Adrenal gland (tissue), 19 donors: ENCODE measurements at places on chromosomes 6 and 20.

DNA sequence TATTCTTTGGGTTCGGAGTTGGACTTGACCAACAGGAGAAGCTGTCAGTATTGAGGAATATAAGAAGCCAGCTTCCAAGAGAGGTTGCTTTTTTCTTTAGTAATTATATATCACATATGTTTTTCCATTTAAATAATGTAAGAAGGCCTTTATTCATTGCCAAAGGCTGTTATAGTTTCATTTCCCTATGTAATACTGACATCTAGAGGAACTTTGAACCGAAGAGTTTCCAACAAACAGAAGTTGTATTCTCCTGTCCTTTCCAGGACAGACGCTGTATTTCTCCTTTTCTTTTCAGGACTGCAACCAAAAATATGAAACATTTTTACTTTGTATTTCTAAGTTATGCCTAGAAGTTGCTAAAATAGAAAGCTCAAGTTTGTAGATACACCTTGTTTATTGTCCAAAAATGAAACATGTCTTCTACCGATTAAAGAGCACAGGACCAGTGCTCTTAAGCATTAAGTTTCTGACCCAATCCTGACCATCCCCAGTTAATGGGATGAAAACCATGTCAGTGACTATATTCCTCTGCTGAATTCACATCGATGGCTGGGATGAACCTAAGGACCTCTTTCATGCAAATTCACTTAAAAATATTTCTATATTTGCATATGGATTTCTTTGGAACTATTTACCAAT is 55.1 kb downstream of the MYLK4 start:
- DNase-seq, result no peak

GRCh38 chr6:41262401-41262800 is 24.1 kb downstream of the TREM1 start:
- DNase-seq, result no peak

DNA sequence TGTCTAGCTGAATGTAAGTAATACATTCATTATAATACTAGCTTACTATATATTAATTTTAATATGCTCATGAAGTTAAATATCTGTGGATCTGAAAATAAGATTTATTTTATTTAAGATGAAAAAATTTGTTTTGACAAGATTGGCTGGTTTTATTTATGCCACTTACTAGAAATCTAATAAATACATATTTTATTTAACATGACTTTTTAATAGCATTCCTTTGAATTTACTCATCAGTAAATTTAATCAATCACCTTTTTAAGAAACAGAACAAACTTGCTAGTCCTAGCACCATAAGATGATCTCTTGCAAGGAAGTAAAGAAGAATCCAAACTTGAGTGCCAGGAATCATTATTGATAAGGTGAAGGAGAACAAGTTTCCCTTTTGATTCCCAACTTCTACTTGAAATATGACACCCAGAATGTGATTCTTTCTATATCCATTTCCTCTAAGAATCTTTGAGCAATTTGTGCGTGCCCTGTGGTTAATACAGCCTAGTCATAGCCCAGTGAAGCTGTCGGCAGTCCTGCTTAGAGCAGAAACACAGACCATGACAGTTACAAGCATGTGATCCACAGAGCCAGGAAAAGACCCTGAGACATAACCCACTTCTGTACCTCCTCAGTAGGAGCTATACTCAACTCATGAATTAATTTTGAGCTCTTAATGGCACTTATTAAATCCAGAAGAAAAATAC is 282.3 kb upstream of the QKI start:
- no peak for DNase-seq

DNA sequence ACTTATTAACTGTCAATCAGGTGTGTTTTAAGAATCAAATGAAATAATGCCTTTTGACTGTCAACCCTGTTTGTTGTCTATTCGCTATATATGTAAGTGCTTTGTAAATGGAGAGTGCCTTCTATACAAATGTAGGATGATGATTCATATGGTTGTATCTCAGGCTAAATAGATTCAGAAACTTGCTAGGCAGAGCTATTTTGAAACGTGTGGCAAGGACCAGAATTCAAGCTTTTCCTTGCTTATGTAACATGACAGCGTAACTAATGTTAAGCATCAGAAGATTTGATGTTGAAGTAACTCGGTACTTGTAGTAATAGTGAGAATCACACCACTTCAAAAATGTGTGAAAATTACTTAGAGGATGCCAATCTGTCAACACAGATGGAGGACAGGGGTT is 3.4 kb downstream of the OGFRL1 start:
- DNase-seq, result no peak
